ENCODE measurements at places on chromosomes 13 and 19. TPM values are rescaled to one million over a fixed set of nuclear protein-coding genes. Genes with fewer than 3 reads are reported as not detected.

The FAAP24 gene
- total RNA-seq: 1.6 TPM

The SLAIN1 gene
- total RNA-seq: 3.4 TPM

The GSX1 gene
- total RNA-seq: not detected

The CKM gene
- total RNA-seq: not detected

The POU4F1 gene
- 0.12 TPM for total RNA-seq

The LILRB3 gene
- not detected for total RNA-seq

The ZNF547 gene
- total RNA-seq: 2.3 TPM
